ENCODE measurements at places on chromosomes 5 and 9.

- DNase-seq: no peak
Observed at GRCh38 chr5:114296191-114296590, 65.7 kb upstream of the KCNN2 start.

- no peak for DNase-seq
Observed at GRCh38 chr5:53246042-53246836, 136.7 kb upstream of the MOCS2 start.

- no peak for DNase-seq
Observed at GRCh38 chr9:37324261-37324683, 98.2 kb upstream of the GRHPR start.

GRCh38 chr9:12554636-12555035, 138.5 kb upstream of the TYRP1 start:
- DNase-seq: no peak

DNA sequence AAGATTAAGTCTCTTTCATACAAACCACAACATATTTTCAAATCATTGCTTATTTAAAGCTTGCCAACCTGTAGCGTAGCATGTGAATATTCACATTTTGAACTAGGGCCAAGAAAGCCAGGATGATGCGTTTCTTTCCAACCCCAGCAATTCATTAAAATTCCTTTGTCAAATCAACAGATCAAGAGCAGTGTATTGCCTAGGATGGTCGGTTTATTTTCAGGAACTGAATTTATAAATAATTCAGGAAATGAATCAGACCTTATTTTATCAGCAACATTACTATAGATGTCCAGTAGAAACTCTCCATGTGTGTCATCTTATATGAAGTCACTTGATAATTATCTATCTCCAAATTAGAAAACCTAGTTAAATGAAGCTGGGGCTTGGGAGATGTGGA, 13.2 kb upstream of the AUH start:
- no peak for DNase-seq

GRCh38 chr9:72592502-72593403, 71.3 kb downstream of the TMC1 start:
- DNase-seq: peak; percentile 77

DNA sequence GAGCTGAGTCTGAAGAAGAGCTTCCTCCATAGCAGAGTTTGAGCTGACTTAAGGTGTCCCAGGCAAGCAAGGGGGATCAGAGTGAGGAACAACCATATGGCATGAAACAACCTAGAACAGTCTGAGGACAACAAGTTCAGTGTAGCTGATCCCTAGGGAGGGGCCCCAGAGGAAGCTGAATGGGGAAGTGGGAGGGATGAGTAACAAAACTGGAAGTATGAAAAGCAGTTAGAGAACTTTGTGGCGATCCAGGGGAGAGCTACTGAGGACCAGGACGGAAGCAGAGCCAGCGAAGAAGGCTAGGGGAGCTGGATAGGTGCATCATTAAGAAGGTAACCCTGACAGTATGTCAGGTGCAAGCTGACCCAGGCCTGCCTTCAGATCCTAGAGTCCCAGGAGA, 580.8 kb downstream of the BNC2 start:
- DNase-seq: no peak

GRCh38 chr5:13218518-13218917, 726.0 kb downstream of the DNAH5 start:
- DNase-seq: no peak

- no peak for DNase-seq
Observed at GRCh38 chr5:72518001-72518683, 10.9 kb upstream of the ZNF366 start.

DNA sequence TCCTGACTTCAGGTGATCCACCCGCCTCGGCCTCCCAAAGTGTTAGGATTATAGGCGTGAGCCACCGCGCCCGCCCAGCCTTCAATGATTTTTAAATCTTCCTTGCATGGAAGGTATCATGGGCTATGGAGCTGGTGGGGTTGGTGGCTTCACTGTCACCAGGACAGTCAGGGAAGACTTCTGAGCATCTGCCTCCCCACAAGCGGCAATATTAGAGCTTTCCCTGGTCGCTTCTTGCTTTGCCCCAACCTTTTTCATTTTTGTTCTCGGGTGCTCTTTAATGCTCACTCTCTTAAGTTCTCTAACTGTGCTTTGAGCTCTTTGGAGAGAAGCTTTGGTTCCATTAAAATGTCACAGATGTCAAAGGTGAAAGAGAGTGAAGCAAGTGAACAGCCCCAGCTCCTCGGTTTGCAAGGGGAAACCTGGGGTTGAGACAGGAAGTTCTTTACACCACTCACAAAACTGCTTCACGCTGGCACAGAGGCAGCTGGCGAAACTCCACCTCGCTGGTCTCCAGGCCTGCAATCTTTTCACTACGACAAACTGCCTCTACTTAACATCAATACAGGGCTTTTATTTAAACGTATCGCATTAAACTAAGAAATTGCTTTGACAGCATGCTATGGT, 142.5 kb upstream of the RETREG1 start:
- no peak for DNase-seq

- no peak for DNase-seq
Observed at GRCh38 chr9:108056805-108057386, 567.3 kb upstream of the KLF4 start.

DNA sequence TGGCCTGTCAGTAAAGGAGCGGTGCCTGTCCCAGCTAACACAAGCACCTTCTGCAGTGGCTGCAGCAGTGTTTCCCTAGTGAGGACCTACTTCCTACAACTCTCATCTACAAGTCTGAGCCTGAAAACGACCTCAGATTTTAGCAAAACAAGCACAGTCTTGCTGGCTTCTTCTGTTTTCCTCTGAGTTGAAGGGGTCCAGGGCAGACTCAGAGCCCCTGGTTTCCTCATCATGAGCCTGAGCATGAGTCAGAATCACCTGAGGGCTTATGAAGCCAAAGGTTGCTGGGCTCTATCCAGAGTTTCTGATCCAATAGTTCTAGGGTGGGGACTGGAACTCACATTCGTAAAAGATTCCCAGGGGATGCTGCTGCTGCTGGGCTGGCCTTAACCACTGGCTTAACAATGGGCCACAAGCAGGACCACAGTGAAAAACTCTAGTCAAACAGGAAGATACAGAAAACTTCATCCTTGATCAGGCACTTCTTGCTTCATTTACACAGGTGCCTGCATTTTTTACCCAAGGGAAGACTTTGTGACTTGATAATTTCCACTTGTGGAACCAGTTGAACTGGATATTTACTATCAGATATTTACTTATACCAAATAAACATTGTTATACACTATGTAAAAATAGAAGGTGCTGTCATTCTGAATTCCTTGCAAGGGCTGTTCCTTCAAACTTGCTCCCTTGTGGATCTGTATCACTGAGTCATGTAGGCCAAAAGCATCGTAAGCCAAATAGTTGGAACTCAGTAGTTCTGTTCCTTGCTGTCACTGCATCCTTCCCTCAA, 4.3 kb upstream of the ACER2 start:
- no peak for DNase-seq

DNA sequence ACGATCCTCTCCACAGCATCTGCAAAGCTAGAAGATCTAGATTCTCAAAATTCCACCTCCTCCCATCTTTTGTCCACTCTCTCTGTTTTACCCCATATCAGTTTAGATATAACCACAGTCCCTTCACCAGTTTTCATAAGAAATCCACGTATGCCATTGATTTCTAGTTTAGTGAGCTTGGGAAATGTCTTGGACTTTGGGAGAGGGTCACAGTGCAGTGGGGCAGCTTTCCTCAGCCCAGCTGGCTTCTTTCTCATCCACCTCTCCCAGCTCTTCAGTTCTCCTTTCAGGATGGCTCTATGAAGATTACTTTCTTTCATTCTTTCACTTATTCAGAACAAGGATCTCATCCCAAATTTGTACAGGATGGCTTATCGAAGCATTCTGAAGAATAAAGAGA, 203.9 kb upstream of the ADCY2 start:
- no peak for DNase-seq

- no peak for DNase-seq
Observed at GRCh38 chr5:143582869-143583268, 179.4 kb upstream of the NR3C1 start.

DNA sequence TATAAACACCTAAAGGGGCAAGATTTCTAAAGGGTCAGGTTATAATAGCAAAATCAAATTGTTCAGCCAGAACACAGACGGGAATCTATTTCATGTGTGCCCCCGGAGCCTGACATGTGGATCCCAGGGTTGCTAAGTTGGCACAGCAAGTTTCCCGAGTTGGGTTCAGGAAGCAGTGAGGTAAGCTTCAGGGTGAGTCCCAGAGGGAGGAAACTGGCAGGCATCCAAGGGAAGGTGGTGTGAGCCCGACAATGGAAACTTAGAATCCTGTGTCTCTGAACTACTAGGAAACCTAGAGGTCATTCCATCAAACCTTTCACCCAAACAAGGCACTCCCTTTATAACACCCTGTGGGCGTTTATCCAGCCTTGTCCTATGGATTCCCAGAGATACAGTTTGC, 98.4 kb downstream of the ADRB2 start:
- DNase-seq: no peak

GRCh38 chr9:71249729-71250317, 128.4 kb upstream of the TRPM3 start:
- DNase-seq: no peak

DNA sequence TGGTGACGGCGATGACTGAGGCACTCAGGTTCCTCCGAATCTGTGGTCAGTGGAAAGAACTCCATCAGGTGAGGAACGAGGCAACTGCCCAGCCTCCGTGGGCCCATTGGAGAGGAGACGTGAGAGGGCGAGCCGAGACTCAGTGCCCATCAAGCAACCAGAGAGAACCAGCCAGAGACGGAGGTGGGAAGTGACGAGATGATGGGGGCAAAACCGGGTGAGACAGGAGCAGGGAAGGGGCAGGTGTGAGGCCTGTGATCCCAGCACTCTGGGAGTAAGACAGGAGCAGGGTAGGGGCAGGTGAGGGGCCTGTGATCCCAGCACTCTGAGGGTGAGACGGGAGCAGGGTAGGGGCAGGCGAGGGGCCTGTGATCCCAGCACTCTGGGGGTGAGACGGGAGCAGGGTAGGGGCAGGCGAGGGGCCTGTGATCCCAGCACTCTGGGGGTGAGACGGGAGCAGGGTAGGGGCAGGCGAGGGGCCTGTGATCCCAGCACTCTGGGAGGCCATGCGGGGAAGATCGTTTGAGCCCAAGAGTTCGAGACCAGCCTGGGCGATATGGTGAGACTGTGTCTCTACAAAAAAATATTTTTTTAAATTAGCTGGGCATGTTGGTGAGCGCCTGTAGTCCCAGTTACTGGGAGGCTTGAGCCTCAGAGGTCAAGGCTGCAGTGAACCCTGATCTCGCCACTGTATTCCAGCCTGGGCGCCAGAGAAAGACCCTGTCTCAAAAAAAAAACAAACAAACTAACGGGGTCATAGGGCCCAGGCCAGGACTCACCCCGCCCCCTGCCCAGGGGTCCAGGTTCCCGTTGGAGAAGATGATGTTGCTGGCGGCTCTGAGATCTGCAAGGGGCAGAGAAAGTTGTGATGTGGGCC, 3.4 kb downstream of the DPP7 start:
- no peak for DNase-seq

GRCh38 chr5:89015409-89015808, 132.4 kb upstream of the MEF2C start:
- no peak for DNase-seq

- peak; percentile 87 for DNase-seq
Observed at GRCh38 chr9:92764988-92765936, 629 bp upstream of the BICD2 start.

DNA sequence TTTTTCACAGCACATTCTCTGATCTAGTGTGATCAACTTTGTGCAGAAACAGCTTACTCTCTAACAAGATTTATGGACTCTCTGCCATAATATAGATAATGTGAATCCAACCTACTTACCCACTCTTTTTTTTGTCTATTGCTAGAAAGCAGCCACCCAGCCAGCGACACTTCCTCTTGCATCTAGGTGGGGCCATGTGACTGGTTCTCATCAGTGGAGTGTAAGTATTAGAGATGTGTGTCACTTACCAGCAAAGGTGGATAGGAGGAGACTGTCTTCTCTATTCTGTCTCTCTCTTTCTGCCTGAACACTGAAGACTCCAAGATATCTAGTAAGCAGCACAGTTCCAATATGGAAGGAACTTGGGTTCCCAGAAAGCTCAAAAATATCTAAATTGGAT, 174.8 kb downstream of the MCTP1 start:
- DNase-seq: no peak

DNA sequence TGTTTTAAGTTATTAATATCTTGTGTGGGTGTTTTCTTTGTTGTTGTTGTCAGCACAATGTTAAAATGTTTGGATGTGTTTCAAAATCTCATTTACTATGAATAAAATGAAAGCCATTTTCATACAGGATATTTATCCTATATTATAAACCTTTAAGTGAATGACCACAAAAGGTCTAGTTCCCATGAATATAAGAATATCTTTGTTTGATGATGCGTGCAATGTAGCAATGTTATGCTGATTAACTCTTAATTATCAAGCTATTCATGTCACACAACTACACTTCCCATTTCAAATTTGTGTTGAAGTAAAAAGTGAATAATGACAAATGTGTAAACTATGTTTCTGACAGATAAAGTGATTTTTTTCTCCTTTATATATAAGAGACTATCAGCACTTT, 59.8 kb downstream of the MEF2C start:
- no peak for DNase-seq

- DNase-seq: peak; percentile 60
Observed at GRCh38 chr5:132506094-132506692, 15.6 kb upstream of the IRF1 start.

GRCh38 chr5:102764381-102765004, 9.4 kb downstream of the PAM start:
- DNase-seq: no peak

- no peak for DNase-seq
Observed at GRCh38 chr9:133605856-133606707, 3.1 kb downstream of the FAM163B start.

GRCh38 chr5:92809855-92810465, 771.1 kb downstream of the NR2F1-AS1 start:
- DNase-seq: no peak

- DNase-seq: no peak
Observed at GRCh38 chr5:94691949-94692348, 73.5 kb downstream of the SLF1 start.

DNA sequence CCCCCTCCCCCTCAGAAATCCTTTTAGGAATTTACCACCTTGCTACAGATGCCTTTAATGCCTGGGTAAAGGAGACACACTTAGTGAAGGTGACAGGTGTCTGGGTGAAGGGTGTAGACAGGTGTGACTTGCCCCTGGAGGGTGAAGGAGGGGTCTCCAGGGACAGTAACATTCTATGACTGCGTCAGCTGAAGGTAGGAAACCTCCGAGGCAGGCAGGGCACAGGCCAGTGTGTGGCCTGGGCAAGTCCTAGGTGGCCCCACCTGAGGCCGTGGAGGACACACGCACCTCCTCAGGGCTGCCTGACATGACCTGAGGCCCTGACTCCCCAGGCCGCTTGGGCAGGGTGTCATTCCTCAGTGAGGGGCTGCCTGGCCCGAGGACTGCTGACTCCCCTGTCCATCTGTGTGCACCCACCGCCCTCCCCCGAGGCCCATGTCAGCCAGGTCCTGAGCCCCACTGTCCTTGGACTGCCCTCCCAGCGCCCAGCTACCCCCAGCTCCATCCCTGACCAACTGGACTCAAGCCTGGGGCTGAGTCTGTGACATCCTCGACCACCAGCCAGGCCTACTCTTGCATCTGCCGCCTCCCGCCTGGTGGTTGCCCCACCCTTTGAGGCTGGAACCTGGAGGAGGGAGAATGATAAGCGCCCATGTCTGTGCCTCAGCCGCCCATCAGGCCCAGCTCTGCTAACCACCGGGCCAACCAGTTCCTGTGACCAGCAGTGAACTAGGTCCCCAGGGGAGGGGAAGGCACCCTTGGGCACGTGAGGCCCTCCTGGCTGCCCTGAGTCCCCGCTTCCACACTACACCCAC, 18.4 kb downstream of the CARD19 start:
- no peak for DNase-seq

GRCh38 chr5:5986492-5987178, 391.7 kb downstream of the MED10 start:
- DNase-seq: no peak

All from hematopoietic multipotent progenitor cell treated with erythropoietin and hydrocortisone succinate and interleukin-3 and kit ligand, for 17 days (in vitro differentiated cells).